ENCODE measurements at places on chromosomes 11 and 22. TPM values are rescaled to one million over a fixed set of nuclear protein-coding genes. Genes with fewer than 3 reads are reported as not detected.
A peak's percentile ranks its signal among the peaks of the same experiment; 100 is the strongest.

PTPRCAP gene
- total RNA-seq = 13.7 TPM

SYT8 gene
- total RNA-seq = 40.6 TPM

DNA sequence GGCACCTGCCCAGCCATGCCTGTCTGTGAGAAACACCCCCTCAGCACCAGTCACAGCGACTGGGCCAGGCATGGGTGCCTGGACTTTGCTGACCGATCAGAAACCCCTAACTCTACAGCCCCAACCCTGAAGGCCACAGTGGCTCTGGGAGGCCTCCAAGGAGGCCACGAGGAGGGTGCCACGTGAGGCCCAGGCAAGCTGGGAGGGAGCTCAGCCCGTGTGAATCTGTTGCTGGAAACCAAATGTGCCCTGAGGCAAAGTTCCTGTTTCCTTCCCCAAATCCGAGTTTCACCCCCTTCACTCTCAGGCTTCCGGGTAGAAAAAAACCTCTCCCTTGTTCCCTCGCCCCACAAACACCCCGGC lies 1.3 kb downstream of the UNC93B1 start:
- no peaks in the 10 kb centered on the region for H3K4me1 ChIP-seq
- no peak for DNase-seq
- H3K36me3 ChIP-seq = no peaks in the 10 kb centered on the region
- H3K4me3 ChIP-seq = peak overlapping the region; percentile 69

DNA sequence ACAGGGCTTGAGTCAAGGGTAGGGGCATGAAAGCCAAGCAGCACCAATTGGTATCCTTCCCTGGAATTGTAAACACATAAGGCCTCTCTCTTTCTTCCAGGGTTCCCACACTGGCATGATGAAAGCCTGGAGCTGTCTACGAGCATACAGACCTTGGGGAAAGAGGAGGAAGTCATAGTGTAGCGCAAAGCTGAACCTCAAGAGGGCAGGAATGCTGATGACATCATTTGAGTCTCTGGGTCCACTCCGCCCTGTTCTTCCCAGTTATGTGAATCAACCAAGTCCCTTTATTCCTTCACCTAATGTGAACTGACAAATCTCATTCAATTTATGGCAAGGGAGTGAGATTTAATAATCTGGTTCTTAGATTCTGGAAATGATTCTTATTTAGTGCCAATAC lies 266.4 kb upstream of the NCAM1 start:
- H3K27me3 ChIP-seq = no peaks in the 10 kb centered on the region
- no peak for DNase-seq
- H3K36me3 ChIP-seq = no peaks in the 10 kb centered on the region
- H3K4me1 ChIP-seq = no peaks in the 10 kb centered on the region
- no peak overlapping the region for H3K4me3 ChIP-seq
- no peak overlapping the region for H3K27ac ChIP-seq

GRCh38 chr22:38173641-38173906 lies 8.1 kb downstream of the PLA2G6 start:
- no peak overlapping the region for H3K27ac ChIP-seq
- H3K4me1 ChIP-seq = peaks cover 12% of the 10 kb centered on the region
- no peak for DNase-seq
- no peaks in the 10 kb centered on the region for H3K27me3 ChIP-seq
